Activated naive CD4-positive, alpha-beta T cell treated with anti-CD3 and anti-CD28 coated beads for 36 hours (primary cell): ENCODE measurements at places on chromosomes 1 and 21. TPM values are rescaled to one million over a fixed set of nuclear protein-coding genes. Genes with fewer than 3 reads are reported as not detected.

The MSH4 gene
- total RNA-seq, result 0.27 TPM

The CCDC181 gene
- total RNA-seq, result 0.17 TPM

The ATP13A2 gene
- total RNA-seq, result 23.6 TPM

The TCEA3 gene
- 13.7 TPM for total RNA-seq

The DNAI4 gene
- total RNA-seq, result 0.83 TPM

The DIRAS3 gene
- not detected for total RNA-seq

The GNG5 gene
- total RNA-seq, result 128 TPM

The ZSWIM5 gene
- total RNA-seq, result 0.15 TPM

The PCNX2 gene
- total RNA-seq, result 11.5 TPM

The EPHA10 gene
- 0.33 TPM for total RNA-seq

The CDCA8 gene
- 73.6 TPM for total RNA-seq

The GCSAML gene
- not detected for total RNA-seq

The TMEM82 gene
- total RNA-seq, result not detected

The PNRC2 gene
- total RNA-seq, result 209 TPM

The PUSL1 gene
- total RNA-seq, result 17.6 TPM

The FNDC7 gene
- total RNA-seq, result 0.05 TPM

The FBXO2 gene
- total RNA-seq, result 1.1 TPM

The C8A gene
- not detected for total RNA-seq

The CLCA4 gene
- total RNA-seq, result not detected

The AIRE gene
- not detected for total RNA-seq

The HP1BP3 gene
- 240 TPM for total RNA-seq

The ZBTB18 gene
- 7.2 TPM for total RNA-seq

The CAPN9 gene
- not detected for total RNA-seq

The UBE2J2 gene
- 48.5 TPM for total RNA-seq

The PALMD gene
- total RNA-seq, result not detected

The IGSF3 gene
- total RNA-seq, result 0.81 TPM

The OSCP1 gene
- total RNA-seq, result 2.6 TPM

The WNT4 gene
- total RNA-seq, result not detected

The FNBP1L gene
- 0.21 TPM for total RNA-seq

The EXTL1 gene
- total RNA-seq, result not detected

The WDR64 gene
- not detected for total RNA-seq

The KIAA0040 gene
- 19.5 TPM for total RNA-seq

The CD53 gene
- total RNA-seq, result 239 TPM

The MCOLN3 gene
- 0.30 TPM for total RNA-seq

The DMBX1 gene
- total RNA-seq, result not detected

The NOTCH2NLA gene
- total RNA-seq, result 25.3 TPM

The LINGO4 gene
- 0.07 TPM for total RNA-seq

The CSTB gene
- total RNA-seq, result 22.8 TPM

The POU2F1 gene
- total RNA-seq, result 19.4 TPM

The PLEKHN1 gene
- 0.69 TPM for total RNA-seq

The DCST1 gene
- total RNA-seq, result not detected

The MRPS15 gene
- total RNA-seq, result 141 TPM

The SLC6A17 gene
- total RNA-seq, result not detected

The KLF17 gene
- not detected for total RNA-seq

The LAPTM5 gene
- total RNA-seq, result 205 TPM
